Skin of body (tissue), 3 donors: ENCODE measurements at places on chromosomes 4 and X. TPM values are rescaled to one million over a fixed set of nuclear protein-coding genes. Genes with fewer than 3 reads are reported as not detected.

DNA sequence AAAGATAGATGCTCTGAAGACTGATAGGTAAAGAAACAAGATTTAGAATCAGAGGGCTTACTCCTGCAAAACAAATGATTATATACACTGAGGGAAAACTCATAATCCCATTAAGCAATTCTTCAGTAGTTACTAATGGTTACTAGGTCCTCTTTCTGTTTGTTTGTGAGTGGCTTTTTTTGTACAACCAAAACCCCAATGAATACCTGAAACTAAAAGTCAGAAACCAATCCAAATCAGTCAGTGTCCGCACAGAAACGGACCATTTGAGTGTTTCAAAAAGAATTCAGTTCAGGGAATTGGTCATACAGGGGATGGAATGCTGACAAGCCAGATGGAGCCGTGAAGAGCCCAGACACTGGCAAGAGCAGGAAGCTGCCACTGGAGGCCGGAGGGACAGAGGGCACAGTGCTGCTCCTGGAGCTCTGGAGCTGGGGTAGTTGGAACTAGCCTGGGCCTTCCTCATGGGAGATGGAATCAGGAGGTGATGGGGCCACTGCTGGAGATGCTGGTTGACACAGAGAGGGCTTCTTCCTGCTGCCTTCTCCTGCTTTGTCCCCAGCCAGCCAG lies 31.9 kb downstream of the SETD7 start:
- DNase-seq, result no peak

GRCh38 chr4:73847526-73848182 lies 5.4 kb upstream of the PF4V1 start:
- DNase-seq, result no peak

- DNase-seq, result no peak
Observed at GRCh38 chr4:19164334-19164733, 1087.4 kb upstream of the SLIT2 start.

DNA sequence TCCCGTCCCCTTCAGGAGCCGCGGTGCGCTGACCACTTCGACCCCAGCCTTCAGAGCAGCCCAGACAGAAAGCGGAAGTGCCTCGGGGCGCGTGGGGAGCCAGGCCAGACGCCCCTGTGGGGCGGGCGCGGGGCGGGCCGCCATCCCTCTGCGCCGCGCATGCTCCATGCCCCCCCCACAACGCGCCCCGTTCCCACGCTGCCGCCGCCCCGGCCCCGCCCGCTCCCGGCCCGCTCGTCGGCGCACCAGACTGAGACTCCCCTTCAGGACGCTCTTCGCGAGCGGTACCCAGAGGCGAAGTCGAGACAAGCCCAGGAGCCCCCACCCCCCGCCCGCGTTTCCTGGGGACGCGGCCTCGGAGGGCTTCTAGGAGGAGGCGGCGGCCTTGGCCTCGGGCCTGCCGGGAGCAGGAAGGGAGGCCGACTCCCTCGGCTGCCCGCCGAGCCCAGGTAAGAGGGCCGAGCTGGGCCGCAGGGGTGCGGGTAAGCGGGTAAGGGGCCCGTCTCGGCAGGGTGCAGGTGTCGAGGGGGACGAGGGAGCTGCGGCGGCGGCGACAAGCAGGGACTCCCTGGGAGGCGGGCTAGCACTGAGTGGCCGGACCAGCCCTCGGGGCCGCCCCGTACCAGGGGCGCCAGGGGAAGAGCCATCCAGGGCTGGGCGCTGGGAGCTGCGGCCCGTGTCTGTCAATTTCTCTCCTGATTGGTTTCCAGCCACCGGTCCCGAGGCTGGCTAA lies at the start of gene ZFP92:
Gene ZFP92 (plus strand): TSS at position 218 of the 733 bp plus-strand sequence. CDS start 6,851 bp downstream, outside the sequence.
- no peak for DNase-seq

- DNase-seq, result peak; percentile 33
Observed at GRCh38 chrX:9677098-9677739, 88.4 kb downstream of the GPR143 start.

DNA sequence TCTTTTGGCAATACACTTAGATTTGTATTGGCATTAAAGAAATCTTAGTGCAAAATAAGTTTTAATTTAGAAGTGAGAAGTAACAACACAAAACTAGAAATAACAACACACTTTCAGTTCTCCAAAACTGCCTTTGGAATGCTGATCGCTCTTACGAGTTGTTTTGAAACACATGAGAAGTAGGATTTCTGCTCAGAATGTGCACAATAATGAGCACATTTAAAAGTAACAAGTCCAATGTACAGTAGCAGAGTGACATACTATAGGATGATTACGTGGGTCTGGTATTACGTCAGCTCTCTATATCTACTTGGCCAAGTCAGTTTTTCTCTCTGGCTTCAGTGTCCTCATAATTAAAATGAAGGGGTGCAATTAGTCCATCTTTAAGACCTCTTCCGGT lies 164.8 kb downstream of the CHM start:
- no peak for DNase-seq

DNA sequence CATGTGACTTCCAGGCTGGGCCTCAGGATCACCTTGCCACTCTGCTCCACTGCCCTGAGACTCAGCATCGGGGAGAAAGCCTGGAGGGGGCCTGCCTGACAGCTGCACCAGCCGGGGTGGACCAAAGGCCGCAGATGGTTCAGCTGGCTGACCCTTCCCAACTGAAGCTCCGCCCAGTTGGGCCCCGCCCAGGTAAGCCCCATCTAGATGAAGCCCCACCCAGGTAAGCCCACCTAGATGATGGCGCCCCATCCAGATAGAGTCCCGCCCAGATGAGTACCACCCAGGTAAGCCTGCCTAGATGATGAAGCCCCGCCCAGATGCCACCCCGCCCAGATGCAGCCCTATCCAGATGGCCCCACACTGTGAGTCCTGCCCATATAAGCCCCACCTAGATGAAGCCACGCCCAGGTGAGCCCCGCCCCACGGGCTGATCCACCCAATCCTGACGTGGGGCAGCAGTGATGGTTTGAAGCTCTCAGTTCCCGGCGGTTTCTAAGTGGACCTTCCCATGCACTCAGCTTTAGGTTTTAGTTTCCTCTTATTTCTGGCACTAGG lies 10.0 kb downstream of the ZFYVE28 start:
- DNase-seq, result no peak

DNA sequence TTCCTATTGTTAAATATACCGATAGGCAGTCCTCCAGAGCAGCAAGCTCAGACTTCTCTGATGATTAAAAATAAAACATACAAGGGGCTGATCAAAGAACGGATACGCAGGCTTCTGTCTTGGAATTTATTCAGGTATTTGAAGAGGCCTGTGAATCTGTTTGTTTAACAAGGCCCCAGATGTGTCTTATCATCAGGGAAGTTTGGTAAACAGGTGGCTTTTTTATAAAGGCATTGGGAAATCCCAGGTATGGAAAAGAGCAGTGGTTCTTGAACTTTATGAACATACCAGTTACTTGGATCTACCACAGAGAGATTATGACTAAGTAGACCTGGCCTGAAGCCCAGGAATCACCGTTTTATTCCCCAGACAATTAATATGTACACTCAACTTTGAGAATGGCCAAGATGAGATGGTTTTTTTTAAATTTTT lies 47.9 kb downstream of the SOWAHB start:
- no peak for DNase-seq

DNA sequence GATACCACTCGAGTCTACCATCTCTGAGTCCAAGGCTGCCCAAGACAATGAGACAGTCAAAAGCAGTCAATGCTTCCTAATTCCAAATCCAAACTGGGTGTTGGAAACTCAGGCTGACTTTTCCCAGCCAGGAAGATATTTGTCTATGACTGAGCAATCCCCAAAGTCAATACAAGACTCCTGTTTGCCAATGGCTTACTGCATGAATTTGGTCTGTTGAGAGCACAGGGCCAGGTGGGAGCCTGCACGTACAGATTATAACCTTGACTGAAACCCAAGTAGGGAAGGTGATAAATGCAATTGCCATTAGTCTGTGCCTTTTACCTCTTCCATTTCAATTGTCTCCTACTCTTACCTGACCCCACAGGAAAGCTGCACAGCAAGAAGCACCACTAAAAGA lies 72.6 kb upstream of the PPARGC1A start:
- DNase-seq, result no peak

DNA sequence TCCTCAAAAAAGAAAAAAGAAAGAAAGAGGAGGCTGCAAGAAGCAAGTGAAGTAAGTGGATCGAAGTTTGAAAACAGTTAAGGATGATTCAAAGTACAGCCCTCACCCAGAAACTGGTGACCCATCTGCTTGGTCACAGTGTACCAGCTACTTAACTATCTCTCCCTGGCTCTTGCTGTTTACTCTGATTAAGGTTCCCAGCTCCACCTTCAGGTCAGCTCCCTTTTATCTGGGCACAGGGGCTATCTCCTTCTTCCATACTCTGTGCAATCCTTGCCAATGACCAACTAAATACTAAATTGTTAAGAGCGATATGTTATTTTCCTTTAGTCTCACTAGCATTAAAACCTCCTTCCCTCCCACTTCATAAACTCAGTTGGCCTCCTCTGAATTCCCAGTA lies 81.5 kb upstream of the SMIM10 start:
- no peak for DNase-seq

GRCh38 chr4:94660614-94661013 lies 97.1 kb upstream of the BMPR1B start:
- no peak for DNase-seq

GRCh38 chr4:116342143-116342542 lies 743.2 kb downstream of the TRAM1L1 start:
- no peak for DNase-seq

DNA sequence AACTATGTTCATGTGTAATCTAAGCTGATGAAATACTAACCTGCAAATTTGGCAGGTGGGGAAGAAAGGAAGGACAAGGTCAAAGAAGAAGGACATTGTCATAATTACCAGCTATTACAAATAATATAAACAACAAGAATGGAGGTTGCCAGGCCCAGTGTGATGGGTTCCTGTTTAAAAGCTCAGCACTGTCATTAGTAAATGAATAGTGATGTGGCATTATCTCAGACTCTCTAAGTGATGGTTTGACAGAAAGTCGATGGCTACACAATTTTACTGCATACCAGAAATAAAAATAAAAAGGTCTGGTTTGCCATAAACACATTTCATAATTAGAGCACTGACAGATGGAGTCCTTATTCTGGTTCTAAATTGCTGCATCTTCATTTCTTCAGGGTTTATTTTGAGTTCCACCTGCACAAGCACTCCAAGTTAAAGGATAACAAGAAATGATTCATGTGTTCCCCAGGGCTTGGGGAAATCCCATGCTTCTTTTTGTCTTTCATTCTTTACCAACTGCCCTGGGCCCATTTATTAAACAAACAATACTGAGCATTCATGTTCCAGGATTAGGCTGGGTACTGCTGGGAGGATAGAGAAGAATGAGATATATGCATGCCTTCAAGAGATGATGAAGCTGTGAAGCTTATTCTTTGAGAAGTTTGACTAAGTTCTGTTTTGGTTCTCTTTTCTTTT lies 367.8 kb upstream of the RASGEF1B start:
- no peak for DNase-seq

GRCh38 chrX:68997911-68998310 lies 167.3 kb downstream of the PJA1 start:
- DNase-seq, result peak; percentile 51

DNA sequence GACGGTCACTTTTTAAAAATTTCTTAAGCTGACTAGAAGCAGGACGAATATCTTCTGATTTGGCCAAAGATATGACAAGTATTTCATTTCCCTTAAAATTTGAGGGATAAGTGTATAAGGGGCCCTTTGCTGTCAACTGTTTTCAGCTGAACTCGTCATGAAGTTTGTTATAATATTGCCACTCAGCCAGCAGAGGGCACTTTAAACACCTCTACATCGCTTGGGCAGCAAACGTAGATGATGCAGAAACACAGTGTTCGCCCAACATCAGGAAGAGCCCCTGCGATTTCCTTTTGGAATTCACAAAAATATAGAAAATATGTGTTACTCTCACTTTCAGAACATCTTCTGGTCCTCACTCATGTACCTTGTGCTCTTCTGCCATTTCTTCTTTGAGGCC lies 435.7 kb upstream of the FMR1 start:
- DNase-seq, result no peak

DNA sequence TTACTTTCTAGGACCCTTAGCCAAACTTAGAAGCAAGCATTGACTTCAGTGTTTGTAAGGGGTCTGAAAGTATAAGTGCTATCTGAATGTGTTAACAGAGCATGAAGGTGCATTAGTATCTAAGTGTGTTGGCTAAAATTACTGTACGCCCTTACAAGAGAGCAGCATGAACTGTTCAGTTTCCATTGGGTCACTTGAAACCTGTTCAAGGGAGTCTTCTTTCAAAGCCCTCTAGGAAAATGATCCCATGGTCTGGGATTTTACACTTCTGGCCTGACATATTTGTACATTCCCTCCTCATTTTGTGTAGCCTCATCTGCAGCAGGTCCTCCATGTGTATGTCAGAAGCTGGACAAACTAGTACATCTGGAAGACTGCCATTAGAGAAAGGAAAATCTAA lies 3.2 kb downstream of the PRDX4 start:
- DNase-seq, result no peak

DNA sequence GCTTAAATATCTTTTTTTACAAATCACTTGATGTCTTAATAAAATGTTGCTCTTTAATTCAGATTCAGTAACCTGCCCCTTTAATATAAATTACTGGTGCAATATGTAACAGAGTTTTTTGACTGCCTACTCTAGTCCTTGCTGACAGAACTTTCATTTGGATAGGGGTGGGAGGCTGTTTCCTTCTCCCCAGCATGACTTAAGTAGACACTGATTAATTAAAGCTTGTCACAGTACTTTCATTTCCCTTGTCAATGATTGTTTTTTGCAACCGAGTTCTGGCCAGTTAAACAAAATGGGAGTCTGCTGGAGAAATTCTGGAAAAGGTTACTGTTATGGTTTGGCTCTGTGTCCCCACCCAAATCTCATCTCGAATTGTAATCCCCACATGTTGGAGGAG lies 37.3 kb upstream of the BBS12 start:
- no peak for DNase-seq

GRCh38 chr4:156824451-156825060 lies 147.0 kb downstream of the PDGFC start:
- no peak for DNase-seq

DNA sequence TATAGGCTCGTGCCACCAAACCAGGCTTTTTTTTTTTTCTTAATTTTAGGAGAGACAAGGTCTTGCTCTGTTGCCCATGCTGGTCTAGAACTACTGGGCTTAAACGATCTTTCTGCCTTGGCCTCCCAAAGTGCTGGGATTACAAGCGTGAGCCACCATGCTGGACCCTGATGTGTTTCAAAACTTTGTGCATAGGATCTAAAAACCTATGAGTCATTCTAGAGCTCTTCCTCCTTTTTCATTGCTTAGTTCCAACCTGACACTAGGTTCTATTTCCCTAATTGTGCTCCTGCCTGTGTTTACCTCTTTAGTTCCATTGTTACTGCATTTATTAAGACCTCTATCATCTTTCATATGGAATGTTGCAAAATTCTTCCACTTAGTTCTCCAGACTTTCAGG lies 57.3 kb downstream of the HPGD start:
- DNase-seq, result no peak

The ADGRG4 gene
- total RNA-seq, result not detected

The NDST3 gene
- 0.20 TPM for total RNA-seq

The PPP2R2C gene
- total RNA-seq, result 3.0 TPM

The RAI2 gene
- 1.4 TPM for total RNA-seq

The HMX1 gene
- total RNA-seq, result 0.20 TPM
